ENCODE measurements at places on chromosomes 2 and 18.

DNA sequence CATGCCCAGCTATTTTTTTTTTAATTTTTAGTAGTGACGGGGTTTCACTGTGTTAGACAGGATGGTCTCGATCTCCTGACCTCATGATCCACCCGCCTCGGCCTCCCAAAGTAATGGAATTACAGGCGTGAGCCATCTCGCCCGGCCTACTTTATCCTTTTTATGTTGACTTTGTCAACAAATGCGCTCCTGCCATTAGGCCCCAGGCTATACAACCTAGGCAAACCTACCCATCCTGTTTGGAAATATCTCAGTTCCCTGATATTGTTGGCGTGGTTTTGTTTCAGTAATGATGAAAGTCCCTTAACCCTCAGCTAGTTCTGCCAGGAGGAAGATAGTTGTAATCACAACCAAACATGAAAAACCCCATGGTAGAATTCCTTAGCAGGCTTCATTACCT is 249.4 kb upstream of the SOX11 start:
- no peak for DNase-seq

GRCh38 chr2:10482913-10483312 is 34.8 kb upstream of the ODC1 start:
- DNase-seq: no peak

GRCh38 chr2:105156166-105156565 is 85.4 kb upstream of the GPR45 start:
- peak; percentile 42 for DNase-seq

DNA sequence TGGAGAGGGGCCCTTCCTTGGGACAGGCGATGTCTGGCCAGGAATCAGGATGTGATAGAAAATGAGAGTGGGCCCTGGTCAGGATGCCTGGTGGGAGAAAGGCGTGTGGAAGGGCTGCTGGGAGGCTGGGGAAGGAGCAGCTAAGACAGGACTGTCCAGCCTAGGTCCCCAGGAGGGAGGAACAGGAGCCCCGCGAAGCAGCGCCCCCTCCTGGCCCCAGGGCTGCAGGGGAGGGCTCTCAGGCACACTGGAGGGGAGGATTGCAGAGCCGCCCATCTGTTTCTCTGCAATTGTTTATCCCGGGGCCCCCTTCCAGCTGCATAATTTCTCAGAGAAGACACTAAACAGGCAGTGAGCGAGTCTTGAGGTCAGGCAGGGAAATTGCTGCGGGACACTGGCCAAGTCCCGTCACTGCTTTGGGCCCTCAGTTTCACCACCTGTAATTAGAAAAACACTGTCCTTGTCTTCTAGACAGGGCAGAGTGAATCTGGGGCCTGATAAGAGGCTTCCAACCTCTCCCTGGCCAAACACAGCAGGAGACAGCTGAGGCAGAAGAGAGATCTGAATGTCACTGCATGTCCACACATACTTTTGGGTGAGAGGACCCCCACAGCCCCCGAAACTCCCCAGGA is 3.9 kb upstream of the NPPC start:
- peak; percentile 91 for DNase-seq

DNA sequence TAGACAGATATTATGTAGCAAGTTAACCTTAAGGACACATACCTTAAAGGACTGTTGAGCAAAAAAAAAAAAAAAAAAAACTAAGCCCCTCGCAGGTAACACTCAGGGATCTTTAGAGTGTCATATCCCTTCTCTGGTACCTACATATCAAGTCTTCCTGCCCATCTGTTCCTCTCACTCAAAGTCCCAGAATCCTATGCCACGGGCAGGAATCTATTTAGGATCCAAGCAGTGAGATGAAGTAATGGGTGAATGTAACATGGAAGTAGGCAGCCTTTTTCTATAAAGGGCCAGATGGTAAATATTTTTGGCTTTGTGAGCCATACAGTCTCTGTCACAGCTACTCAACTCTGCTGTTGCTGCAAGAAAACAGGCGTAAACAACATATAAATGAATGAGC is 496.7 kb downstream of the STK39 start:
- DNase-seq: no peak

DNA sequence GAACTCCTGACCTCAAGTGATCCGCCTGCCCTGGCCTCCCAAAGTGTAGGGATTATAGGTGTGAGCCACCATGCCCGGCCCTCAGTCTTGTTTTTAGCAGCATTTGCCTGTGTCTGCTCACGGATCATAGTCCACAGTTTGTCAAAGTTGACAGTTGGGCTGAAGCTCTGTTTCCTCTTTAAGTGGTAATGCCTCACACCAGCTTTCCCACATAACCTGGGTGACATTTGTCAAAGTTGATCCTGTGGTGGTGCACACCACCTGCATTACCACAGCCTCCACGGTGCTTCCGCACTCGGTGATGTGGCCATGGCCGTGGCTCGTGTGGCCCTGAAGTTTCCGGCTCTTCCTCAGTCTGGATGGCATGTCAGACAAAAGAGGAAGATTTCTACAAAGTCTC is 27.1 kb downstream of the RAB31 start:
- DNase-seq: no peak

- no peak for DNase-seq
Measured at GRCh38 chr2:100317634-100318033, 4.7 kb downstream of the LONRF2 start.

DNA sequence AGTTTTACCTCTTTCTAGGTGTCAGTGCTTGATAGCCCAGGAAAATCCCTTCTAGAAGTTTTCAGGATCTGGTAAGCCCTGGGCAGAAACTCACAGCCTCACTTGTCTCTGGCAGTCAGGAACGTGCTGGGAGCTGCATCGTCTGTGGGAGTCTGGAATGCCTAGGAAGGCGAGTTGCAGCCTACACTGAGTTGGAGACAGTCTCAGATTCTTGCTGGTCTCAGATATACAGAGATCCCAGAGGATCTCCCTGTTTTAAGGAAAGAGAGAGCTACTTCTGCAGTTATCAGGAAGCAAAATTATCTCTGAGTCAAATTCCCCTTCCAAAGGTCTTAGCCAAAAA is 104.4 kb upstream of the CDC42EP3 start:
- no peak for DNase-seq

GRCh38 chr2:233380132-233380895 is 26.0 kb downstream of the DGKD start:
- DNase-seq: no peak

- no peak for DNase-seq
Measured at GRCh38 chr2:78120275-78120674, 598.1 kb upstream of the LRRTM4 start.
